Inflammatory macrophage treated with lipopolysaccharide for 1 hour (primary cell): ENCODE measurements at places on chromosomes 1 and 21.

GRCh38 chr1:166836733-166837132 lies 2.5 kb upstream of the POGK start:
- no peak for DNase-seq

- no peak for DNase-seq
Observed at GRCh38 chr1:65980237-65980636, 187.5 kb downstream of the PDE4B start.

- no peak for DNase-seq
Observed at GRCh38 chr1:197567442-197567841, 207.8 kb downstream of the DENND1B start.

DNA sequence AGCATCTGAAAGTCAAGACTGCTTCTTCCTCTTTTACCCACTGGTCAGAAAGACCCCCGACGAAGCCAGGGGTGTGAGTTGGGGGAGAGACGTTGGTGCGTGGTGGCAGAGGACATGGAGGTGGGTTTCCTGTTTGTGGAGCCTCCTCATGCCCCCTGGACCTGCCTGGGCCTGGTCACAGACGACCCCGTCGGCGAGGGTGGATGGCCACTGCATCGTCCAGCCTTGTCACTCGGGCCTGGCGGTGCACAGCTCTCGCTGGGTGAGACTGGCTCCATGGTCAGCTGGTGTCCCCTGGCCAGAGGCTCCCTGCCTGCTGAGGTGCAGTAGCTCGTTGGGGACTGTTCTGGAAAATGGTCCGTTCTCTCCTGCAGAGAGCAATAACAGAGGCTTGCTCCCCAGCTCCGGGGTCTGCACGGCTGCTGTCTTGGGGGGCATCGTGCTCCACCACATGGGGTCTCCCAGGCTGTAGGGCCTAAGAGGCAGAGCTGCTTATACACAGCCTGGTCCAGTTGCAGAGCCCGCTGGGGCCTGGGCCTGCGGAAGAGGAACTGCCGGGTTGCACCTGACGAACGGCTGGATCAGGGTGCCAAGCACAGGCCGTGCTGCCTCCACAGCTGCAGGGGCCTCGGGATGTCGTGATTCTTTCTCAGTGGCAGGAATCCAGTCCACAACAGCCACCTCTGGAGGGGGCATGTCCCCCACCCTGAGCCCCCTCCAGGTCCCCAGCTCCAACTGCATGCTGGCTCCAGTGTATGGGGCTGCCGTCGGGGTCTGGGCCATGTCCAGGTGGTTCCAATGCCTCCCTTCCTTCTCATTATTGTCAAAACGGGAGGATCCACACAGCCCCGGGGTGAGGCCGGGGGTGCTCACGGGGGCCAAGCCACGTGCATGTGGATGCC lies 18.0 kb upstream of the ACTRT2 start:
- DNase-seq: no peak

DNA sequence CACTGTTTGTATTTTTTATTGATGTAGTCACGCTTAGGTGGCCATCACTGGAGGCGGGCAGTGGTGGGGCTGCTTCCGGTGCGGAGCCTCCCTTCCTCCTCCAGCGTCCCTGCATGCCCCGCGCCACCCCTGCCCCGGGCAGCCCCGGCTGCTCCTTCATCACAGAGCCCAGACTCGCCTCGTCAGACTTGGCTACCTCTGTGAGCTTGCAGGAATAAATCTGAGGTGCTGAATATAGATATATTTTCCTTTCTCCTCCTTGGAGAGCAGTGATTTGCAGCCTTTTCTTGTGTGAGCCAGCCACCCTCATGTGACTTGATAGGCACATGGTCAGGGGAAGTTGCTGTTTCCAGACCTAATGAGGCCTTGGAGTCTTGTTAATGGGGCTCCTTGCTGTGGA lies 412.7 kb upstream of the VAMP3 start:
- no peak for DNase-seq

GRCh38 chr1:208540724-208541123 lies 296.5 kb upstream of the PLXNA2 start:
- DNase-seq: no peak

- DNase-seq: no peak
Observed at GRCh38 chr1:25198663-25199252, 33.5 kb downstream of the SYF2 start.

DNA sequence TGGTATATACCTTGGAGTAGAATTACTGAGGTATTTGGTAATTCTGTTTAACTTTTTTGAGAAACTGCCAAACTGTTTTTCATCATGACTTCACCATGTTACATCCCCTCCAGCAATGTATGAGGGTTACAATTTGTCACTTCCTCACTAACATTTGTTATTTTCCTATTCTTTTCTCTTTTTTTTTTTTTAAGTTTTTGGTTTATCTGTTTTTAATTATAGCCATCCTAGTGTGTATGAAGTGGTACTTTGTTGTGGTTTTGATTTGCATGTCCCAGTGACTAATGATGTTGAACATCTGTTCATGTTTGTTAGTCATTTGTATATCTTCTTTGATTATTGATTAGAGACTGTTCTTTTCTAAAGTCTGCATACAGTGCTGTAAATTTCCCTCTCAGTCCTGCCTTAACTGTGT lies 147.3 kb downstream of the HS2ST1 start:
- DNase-seq: no peak
